ENCODE measurements at places on chromosomes 12 and 14. TPM values are rescaled to one million over a fixed set of nuclear protein-coding genes. Genes with fewer than 3 reads are reported as not detected.

Gene KRT82
- total RNA-seq, result not detected

Gene CLEC4E
- total RNA-seq, result not detected

Gene RILPL1
- total RNA-seq, result 14.2 TPM

Gene HCAR3
- 0.22 TPM for total RNA-seq

Gene OTX2
- total RNA-seq, result not detected

Gene EGLN3
- 4.4 TPM for total RNA-seq

Gene OR6C2
- not detected for total RNA-seq

Gene SPTB
- 1.5 TPM for total RNA-seq

Gene FBXL14
- total RNA-seq, result 10.4 TPM

Gene KRT74
- total RNA-seq, result not detected

Gene MYO1A
- 0.24 TPM for total RNA-seq

Gene LRP1-AS
- not detected for total RNA-seq

Gene TAS2R42
- total RNA-seq, result not detected

Gene NANOG
- not detected for total RNA-seq

Gene CCDC85C
- total RNA-seq, result 42.4 TPM

Gene POLE
- total RNA-seq, result 44.5 TPM

Gene RIMBP2
- total RNA-seq, result not detected

Gene TAS2R50
- total RNA-seq, result not detected

Gene KCNJ8
- total RNA-seq, result 0.29 TPM

Gene TPI1
- total RNA-seq, result 1,617 TPM

Gene MYF5
- not detected for total RNA-seq

Gene APOF
- not detected for total RNA-seq

Gene INSM2
- not detected for total RNA-seq

Gene NKX2-1
- 0.03 TPM for total RNA-seq

Gene C12orf54
- total RNA-seq, result not detected

Gene EPS8
- total RNA-seq, result 43.1 TPM

Gene PGF
- total RNA-seq, result 3.8 TPM

Gene TAS2R19
- not detected for total RNA-seq

Gene SIX6
- total RNA-seq, result not detected

Gene ESR2
- total RNA-seq, result 0.03 TPM

Gene PLEKHG7
- total RNA-seq, result 0.06 TPM

Gene AVPR1A
- 0.02 TPM for total RNA-seq

Gene COPS7A
- 58.2 TPM for total RNA-seq

Gene AQP5
- not detected for total RNA-seq

Gene ZDHHC22
- 0.46 TPM for total RNA-seq

Gene AMN
- total RNA-seq, result 0.33 TPM

Gene RTN1
- 0.06 TPM for total RNA-seq

Gene TNFAIP2
- 414 TPM for total RNA-seq

Gene RHEBL1
- 5.4 TPM for total RNA-seq

Gene RFC5
- total RNA-seq, result 46.2 TPM

Gene FGF23
- total RNA-seq, result not detected

Gene ARHGEF40
- total RNA-seq, result 15.3 TPM

Gene NEDD8
- 458 TPM for total RNA-seq

Gene GPD1
- 0.18 TPM for total RNA-seq

Gene ART4
- 0.09 TPM for total RNA-seq

Gene PIWIL1
- 0.03 TPM for total RNA-seq

Gene CIROP
- total RNA-seq, result not detected

Gene AMIGO2
- 140 TPM for total RNA-seq
